ENCODE measurements at places on chromosomes 1 and 21. TPM values are rescaled to one million over a fixed set of nuclear protein-coding genes. Genes with fewer than 3 reads are reported as not detected.

CASZ1 gene
- 4.0 TPM for total RNA-seq

RHBDL2 gene
- not detected for total RNA-seq

VWA1 gene
- 0.56 TPM for total RNA-seq

GRCh38 chr1:175635092-175635491, 108.3 kb downstream of the TNR start:
- DNase-seq: no peak

DNA sequence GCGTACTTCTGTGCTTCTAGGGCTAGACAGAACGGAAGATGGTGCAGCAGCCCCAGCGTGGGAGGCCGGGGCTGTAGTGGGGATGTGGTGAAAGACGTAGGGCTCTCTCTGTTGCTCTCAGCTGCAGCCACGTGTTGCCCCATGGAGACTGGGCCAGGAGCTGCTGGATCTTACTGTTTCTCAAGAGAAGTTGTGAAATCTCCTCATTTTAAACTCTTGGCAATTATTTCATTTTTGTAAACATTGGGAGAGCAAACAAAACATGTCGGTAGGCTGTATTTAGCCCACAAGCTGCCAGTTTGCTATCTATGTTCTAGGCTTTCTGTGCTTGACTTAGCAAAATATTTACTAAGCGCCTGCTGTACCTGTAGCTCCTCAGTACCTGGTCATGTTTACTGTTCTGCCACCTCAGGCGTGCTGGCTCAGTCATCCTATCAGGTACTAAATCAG, 15.9 kb upstream of the ELOA start:
- DNase-seq: no peak

DNA sequence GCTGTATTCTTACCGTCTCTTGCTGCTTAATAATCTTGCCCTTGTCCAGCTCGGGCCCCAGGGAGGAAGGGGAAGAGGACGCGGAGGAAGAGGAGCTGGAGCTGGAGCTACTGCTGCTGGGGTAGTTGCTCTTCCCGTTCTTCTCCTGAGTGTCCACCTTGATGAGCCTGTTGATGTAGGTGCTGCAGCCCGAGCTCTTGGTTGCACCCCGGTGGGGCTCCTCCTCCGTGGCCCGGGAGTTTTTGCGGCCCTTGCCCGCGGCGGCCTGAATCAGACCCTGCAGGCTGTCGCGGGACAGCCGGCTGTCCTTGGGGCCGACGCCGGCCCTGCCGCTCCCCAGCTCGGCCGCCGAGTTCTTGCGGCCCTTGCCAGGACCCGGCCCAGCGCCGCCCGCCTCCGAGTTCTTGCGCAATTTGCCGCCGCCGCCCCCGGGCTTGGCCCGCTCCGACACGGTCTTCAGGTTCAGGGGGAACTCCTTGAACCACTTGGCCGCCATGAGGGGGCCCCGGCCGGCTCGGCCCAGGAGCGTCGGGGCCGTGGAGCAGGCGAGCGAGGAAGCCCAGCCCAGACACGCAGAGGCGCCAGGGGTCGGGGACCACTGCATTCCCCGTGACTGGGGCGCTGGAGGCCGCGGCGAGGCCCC, 475 bp upstream of the TDRD10 start:
- no peak for DNase-seq

DNA sequence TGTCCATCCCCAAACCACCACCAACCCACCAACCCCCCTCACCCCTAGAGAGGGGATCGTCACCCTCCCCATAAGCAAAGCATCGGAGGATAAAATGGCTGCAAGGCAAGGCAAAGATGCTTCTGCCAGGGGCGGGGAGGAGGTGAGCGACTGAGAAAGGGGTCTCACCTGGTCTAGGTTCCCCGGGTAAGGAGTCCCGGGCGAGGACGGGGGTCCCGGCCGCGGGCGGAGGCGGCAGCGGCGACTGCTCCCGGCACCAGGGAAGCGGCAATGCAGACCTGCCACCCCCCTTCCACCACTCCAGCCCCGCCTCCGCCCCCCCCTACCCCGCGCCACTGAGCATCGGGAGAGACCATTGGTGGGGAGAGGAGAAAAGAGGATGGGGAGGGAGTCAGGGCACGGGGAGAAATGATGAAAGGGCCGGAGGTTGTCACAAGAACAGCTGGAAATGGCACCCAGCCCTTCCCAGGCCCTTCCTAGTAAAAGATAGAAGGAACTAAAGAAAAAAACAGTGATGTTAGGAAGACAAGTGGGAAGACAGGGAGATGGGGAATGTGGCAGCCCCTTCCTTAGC, at the start of gene SV2A:
SV2A (minus strand) TSS at position 274 of the 574 bp plus-strand sequence. CDS start 4,004 bp downstream, outside the sequence.
- peak; percentile 71 for DNase-seq

DNA sequence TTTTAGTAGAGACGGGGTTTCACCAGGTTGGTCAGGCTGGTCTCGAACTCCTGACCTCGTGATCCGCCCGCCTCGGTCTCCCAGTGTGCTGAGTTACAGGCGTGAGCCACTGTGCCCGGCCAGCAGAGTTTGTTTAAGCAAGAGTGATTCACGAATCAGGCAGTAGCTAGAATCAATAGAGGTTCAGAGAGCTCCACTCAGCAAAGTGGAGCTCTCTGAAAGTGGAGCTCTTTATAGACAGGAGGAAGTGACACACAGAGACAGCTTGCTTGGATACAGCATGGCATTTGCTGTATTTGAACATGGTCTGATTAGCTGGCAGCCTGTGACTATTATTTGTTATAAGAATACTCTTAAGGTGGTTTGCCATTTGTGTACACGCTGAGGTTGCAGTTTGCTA, 27.1 kb upstream of the CD34 start:
- no peak for DNase-seq

DNA sequence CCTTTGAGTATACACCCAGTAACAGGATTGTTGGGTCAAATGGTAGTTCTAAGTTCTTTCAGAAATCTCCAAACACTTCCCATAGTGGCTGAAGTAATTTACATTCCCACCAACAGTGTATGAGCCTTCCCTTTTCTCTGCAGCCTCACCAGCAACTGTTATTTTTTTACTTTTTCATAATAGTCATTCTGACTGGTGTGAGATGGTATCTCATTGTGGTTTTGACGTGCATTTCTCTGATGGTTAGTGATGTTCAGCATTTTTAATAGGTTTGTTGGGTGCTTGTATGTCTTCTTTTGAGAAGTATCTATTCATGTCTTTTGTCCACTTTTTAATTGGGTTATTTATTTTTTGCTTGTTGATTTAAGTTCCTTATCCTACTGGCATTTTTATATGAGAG, 26.4 kb upstream of the LAMC1 start:
- no peak for DNase-seq

GRCh38 chr1:2927393-2928360, 93.6 kb upstream of the ACTRT2 start:
- DNase-seq: no peak

All from activated CD4-positive, alpha-beta T cell treated with anti-CD3 and anti-CD28 coated beads for 36 hours (primary cell).